ENCODE measurements at places on chromosomes 1 and 21.
A peak's percentile ranks its signal among the peaks of the same experiment; 100 is the strongest.

- no peak overlapping the region for H3K4me3 ChIP-seq
- H3K27ac ChIP-seq: no peak overlapping the region
- DNase-seq: no peak
- no peaks in the 10 kb centered on the region for H3K27me3 ChIP-seq
- no peaks in the 10 kb centered on the region for H3K36me3 ChIP-seq
Measured at GRCh38 chr1:72485801-72486200, 203.5 kb upstream of the NEGR1 start.

DNA sequence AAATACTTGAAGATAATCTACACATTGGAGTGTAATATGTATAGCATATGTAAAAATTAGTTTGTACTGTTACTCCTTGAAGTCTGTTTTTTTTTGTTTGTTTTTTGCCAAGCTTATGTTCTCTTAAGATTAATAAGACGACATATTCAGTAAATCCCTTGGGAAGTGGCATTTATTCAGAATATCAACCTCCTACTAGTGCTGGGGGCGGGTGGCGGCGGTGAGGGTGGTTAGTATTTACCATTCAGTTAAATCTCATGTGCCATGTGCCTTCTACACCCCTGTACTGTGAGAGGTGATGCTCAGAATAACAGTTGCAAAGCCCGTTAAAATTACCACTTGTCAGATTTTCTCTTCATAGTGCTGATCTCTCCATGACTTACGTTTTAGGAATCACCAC is 3.0 kb downstream of the BACH1 start:
- peaks cover 13% of the 10 kb centered on the region for H3K27me3 ChIP-seq
- H3K4me1 ChIP-seq: peaks cover 35% of the 10 kb centered on the region
- no peak overlapping the region for H3K27ac ChIP-seq

GRCh38 chr1:91651661-91652071 is 151.0 kb downstream of the CDC7 start:
- H3K4me3 ChIP-seq: no peak overlapping the region
- DNase-seq: no peak
- no peak overlapping the region for H3K27ac ChIP-seq
- peaks cover 14% of the 10 kb centered on the region for H3K4me1 ChIP-seq
- H3K36me3 ChIP-seq: peaks cover 4% of the 10 kb centered on the region

- H3K27ac ChIP-seq: no peak overlapping the region
- H3K4me3 ChIP-seq: no peak overlapping the region
- DNase-seq: no peak
- peaks cover 20% of the 10 kb centered on the region for H3K4me1 ChIP-seq
- no peaks in the 10 kb centered on the region for H3K27me3 ChIP-seq
Measured at GRCh38 chr1:212622906-212623305, 14.3 kb downstream of the ATF3 start.

DNA sequence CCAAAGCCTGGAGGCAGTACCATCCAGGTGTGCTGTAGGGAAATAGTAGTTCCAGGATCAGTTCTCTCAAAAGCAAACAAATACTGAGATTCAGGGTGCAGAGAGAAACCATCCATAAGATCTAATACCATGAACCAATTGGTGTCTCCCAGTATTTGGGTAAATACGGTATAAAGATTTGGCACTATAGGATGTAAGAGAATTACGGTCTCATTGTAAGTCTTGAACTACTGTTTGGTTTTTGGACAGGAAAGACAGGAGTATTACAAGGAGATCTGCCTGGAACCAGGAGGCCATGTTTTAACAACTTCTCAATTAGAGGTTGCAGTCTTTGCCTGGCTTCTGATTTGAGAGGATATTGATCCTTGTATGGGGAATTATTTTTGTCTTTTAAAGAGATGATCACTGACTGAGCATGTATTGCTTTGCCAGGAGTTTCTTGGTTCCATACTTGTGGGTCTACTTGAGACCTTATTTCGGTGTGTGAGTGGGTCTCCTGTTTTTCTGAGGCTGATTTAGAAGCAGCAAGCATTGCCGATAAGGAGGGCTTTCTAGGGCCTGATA is 10.2 kb downstream of the AADACL4 start:
- peaks cover 7% of the 10 kb centered on the region for H3K36me3 ChIP-seq
- H3K4me1 ChIP-seq: no peaks in the 10 kb centered on the region
- peaks cover 8% of the 10 kb centered on the region for H3K27me3 ChIP-seq
- H3K27ac ChIP-seq: no peak overlapping the region
- DNase-seq: no peak

DNA sequence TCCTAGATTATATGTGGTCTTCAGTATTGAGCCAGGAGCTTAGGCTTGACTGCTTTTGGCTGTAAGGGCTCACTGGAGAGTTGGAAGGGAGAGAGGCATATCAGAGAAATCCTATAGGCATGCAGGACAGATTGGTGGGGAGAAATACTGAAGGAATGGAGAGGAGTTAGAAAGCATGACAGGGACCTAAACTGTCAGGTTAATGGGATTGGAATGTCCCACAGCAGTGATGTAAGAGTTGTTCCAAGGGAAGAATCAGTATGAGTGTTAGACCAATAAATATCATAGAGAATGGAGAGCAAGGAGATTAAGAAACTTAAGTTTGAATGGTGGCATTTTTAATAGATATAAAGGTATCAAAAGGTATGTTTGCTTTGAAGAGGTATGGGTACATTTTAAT is 39.7 kb downstream of the SLC35A3 start:
- H3K4me3 ChIP-seq: no peak overlapping the region
- peaks cover 4% of the 10 kb centered on the region for H3K27me3 ChIP-seq
- DNase-seq: no peak
- H3K27ac ChIP-seq: no peak overlapping the region
- peaks cover 13% of the 10 kb centered on the region for H3K4me1 ChIP-seq
- H3K36me3 ChIP-seq: peaks cover 13% of the 10 kb centered on the region

DNA sequence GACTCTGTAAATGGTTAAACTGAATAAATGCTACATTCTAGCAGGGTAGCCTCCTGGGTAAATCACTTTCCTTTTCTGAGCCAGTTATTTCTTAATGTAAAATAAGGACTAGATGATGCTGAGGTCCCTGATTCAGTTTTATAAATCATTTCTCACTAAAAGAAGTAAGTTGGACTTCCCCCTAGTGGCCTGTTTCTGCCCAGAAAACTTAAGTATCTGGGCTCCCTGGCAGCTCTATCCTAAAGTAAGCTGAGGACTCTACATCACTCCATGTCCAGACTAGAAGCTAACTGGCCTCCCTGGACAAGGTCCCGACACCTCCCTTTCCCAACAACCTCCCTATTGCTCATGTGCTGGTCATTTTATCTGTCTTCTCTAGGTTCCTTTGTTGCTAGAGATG is 3.0 kb downstream of the GPN2 start:
- peaks cover 19% of the 10 kb centered on the region for H3K4me1 ChIP-seq
- DNase-seq: no peak
- peaks cover 54% of the 10 kb centered on the region for H3K36me3 ChIP-seq
- H3K4me3 ChIP-seq: no peak overlapping the region
- peaks cover 12% of the 10 kb centered on the region for H3K27me3 ChIP-seq

DNA sequence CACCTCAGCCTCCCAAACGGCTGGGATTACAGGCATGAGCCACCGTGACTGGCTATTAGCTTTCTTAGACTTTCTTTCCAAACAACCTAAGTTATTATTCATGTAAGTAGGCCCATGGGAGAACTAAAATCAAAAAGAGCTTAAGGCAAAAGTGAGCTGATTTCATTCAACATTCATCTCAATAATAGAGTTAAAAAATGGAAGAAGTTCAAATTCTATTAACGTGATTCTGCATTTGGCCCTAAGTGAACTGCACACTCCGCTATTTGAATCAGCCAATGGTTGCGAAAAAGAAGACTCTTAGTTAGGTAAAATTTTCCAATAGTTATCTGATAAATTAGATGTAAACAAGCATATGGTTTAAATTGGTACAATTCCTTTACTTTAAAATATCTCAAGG is 68.6 kb upstream of the WARS2 start:
- no peaks in the 10 kb centered on the region for H3K36me3 ChIP-seq
- H3K27ac ChIP-seq: no peak overlapping the region
- H3K4me1 ChIP-seq: no peaks in the 10 kb centered on the region
- DNase-seq: no peak
- no peak overlapping the region for H3K4me3 ChIP-seq

DNA sequence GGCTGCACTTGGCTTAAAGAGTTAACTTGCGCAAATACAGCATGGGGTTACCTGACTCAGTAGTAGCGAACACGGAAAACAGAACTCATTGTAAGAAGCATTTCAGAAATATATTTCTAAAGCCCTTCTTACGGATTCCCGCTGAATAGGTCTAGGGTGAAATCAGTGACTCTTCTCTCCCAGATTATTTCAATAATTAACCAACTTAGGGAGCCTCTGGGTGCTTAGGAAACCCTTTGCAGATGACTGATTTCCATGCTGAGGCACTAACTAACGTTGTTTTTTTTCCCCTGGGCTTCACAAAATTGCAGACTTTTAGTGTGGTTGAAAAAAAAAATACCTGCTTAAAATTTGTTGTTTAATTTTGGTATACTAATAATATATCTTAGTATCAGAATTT is 40.3 kb downstream of the BTG3 start:
- H3K4me1 ChIP-seq: peaks cover 3% of the 10 kb centered on the region
- DNase-seq: no peak
- no peak overlapping the region for H3K4me3 ChIP-seq
- no peaks in the 10 kb centered on the region for H3K36me3 ChIP-seq
- no peak overlapping the region for H3K27ac ChIP-seq

- H3K4me1 ChIP-seq: peaks cover 46% of the 10 kb centered on the region
- H3K27ac ChIP-seq: no peak overlapping the region
- H3K4me3 ChIP-seq: no peak overlapping the region
- DNase-seq: no peak
Measured at GRCh38 chr1:59076612-59077011, 220.3 kb upstream of the FGGY start.

GRCh38 chr1:98761219-98761865 is 99.8 kb downstream of the SNX7 start:
- H3K27me3 ChIP-seq: peaks cover 2% of the 10 kb centered on the region
- DNase-seq: peak; percentile 14
- H3K4me1 ChIP-seq: peaks cover 3% of the 10 kb centered on the region
- no peak overlapping the region for H3K4me3 ChIP-seq
- no peak overlapping the region for H3K27ac ChIP-seq

- H3K4me1 ChIP-seq: peaks cover 12% of the 10 kb centered on the region
- no peak overlapping the region for H3K27ac ChIP-seq
- DNase-seq: no peak
- H3K36me3 ChIP-seq: no peaks in the 10 kb centered on the region
- no peaks in the 10 kb centered on the region for H3K27me3 ChIP-seq
Measured at GRCh38 chr1:168782559-168783116, 53.6 kb upstream of the DPT start.

DNA sequence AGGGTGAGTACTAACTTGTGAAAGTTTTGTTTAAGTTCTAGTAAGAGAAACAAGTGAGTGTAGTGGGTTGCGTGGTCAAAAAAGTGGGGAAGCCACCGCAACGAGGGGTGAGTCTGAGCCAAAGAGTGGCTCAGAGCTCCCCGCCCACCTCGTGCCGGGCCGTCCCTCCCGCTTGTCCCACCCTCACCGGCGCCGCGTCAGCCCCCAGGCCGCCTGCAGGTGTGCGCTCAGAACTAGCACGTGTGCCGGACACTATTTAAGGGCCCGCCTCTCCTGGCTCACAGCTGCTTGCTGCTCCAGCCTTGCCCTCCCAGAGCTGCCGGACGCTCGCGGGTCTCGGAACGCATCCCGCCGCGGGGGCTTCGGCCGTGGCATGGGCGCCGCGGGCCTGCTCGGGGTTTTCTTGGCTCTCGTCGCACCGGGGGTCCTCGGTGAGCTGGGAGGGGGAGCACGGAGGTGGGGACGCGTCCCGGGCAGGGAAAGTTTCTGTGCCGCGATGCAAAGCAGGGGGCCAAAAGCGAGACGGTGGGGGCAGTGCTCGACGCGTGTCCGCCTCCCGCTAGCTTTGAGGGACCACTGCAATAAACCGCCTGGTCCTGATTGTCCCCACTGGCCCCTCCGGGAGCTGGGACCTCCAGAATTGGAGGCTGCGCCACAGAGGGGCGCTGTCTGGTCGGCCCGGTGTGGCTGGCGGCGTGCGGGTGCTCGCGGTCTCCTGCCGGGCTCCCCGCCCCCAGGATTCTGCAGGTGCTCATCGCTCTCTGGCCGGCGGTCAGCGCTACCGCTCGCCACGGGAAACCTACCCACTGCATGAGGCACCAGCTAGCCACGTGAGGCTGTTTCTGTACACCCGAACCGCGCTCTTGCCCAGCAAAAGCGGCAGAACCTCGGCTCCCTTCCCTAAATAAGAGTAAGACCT is at the start of gene CR2:
TSS of gene CR2 (plus strand) at position 283 of the 919 bp plus-strand sequence. CDS start at position 374, 91 bp downstream.
- no peak within 1 kb of the TSS for H3K27ac ChIP-seq
- DNase-seq: peak; percentile 33
- H3K27me3 ChIP-seq: peaks cover 5% of the 10 kb centered on the region
- no peaks in the 10 kb centered on the region for H3K36me3 ChIP-seq

DNA sequence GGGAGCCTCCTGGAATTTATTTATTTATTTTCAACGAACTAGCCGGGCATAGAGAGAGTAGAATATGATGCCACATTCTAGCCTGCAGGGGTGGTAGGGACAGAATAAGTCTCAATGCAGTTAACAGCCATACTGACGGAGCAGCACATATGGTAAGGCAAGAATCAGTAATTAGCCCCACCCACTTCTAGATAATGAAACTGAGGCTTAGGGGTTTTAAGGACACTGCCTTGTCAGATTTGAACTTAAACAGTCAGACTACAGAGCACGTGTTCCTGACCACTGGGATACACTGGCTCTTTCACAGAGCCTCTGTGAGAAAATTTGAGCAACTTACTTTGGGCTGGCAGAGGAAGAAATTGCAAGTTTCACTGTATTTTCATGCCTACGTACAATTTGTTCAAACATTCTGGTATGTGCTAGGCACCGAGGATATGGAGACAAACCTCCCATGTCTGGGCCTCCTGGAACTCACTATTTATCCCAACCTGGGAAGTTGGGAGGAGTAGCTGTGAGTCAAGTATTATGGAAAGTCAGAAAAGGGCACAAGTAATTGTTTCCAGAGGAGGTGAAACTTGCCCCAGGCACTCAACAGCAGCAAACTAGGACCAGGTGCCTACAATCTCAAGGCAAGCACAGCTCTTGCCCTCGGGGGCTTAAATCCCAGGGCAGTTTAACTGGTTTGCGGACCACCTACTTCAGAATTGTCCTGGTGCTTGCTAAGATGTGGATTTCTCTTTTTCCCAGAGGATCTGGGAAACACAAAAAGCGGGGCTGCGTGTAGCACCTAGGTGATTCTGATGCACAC is 1.6 kb upstream of the CLIC4 start:
- DNase-seq: no peak
- H3K36me3 ChIP-seq: peaks cover 3% of the 10 kb centered on the region
- H3K27ac ChIP-seq: peak overlapping the region; percentile 43
- H3K4me1 ChIP-seq: peaks cover 43% of the 10 kb centered on the region
- H3K27me3 ChIP-seq: peaks cover 6% of the 10 kb centered on the region
- H3K4me3 ChIP-seq: peak overlapping the region; percentile 7

All from endothelial cell (in vitro differentiated cells).